ENCODE measurements at places on chromosomes 12 and 14. TPM values are rescaled to one million over a fixed set of nuclear protein-coding genes. Genes with fewer than 3 reads are reported as not detected.

DNA sequence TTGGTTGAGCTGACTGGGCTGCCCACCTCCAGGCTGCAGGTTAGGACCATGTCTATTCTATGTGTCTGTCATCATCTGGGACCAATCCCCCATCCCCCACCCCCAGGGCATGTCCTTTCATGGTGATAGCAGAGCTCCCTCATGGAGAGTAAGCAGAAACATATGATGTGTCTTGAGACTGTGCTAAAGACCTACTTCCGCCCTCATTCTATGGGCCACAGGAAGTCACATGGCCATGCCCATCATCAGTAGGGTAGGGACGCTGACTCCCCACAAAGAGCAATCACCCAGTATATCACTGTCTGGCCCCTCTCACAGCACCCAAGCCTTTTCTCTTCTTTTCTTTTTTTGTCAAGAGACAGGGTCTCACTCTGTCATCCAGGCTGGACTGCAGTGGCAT, 99.7 kb downstream of the CMKLR1 start:
- no peak for DNase-seq

DNA sequence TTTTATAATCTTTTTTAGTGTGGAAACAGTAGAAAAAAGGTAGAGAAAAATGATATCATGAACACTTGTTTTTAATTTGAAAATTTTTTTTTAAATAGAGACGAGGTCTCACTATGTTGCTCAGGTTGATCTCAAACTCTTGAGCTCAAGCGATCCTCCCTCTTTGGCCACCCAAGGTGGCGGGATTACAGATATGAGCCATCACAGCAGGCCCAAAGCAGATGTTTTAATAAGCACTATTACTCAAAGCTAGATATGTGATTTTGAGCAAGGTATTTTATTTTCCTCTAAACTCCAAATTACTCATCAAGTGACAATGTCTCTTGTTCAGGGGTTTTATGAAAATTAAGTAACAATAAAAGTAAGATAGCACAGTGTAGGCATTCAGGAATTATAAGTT, 10.7 kb upstream of the WDR89 start:
- no peak for DNase-seq

DNA sequence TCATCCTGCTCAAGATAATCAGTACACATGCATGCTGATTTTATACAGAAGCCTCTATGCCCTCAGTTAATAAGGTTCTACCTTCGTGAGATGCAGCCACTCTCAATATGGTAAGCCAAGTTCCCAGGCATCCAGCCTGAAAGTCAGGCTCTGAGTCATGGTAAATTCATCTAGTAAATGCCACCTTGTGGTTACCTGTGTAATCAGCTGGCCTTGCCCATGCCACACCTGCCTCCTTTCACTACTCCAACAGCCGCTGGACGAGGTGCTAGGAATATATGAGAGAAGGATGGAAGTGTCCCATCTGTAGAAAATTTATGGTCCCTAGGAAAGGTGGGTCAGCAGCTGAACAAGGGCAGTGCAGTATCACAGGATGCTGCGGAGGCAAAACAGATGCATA, 207.3 kb downstream of the SSPN start:
- no peak for DNase-seq

RD3L gene
- not detected for total RNA-seq

DNA sequence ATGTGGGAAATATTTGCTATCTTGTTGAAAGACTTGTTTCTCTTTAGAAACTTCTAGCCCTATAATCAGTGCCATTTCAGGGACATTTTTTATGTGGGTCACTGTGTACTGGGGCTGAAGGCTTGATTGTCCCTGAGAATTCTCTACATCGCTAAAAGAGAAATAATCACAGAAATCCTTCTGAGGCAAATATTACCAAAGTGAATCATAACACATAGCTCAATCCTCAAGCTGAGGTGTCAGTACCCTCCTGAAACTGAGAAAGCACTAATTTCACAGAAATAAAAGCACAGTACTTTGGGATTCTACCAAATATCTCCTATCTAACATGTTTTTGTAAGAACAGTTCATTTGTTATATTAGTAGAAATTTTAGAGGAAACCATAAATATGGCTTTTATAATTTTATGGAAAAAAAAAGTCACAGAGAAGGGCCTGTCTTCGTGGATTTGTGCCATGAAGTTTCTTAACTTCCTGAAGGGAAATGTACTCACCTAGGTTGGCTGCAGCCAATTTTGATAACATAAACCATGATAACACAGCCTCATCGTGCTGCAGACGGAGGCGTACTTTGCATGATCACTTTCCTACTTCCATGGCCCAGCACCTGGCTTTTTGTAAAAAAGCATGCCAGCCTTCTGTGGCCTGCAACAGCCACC, 163.7 kb upstream of the HIF1A start:
- no peak for DNase-seq

DNA sequence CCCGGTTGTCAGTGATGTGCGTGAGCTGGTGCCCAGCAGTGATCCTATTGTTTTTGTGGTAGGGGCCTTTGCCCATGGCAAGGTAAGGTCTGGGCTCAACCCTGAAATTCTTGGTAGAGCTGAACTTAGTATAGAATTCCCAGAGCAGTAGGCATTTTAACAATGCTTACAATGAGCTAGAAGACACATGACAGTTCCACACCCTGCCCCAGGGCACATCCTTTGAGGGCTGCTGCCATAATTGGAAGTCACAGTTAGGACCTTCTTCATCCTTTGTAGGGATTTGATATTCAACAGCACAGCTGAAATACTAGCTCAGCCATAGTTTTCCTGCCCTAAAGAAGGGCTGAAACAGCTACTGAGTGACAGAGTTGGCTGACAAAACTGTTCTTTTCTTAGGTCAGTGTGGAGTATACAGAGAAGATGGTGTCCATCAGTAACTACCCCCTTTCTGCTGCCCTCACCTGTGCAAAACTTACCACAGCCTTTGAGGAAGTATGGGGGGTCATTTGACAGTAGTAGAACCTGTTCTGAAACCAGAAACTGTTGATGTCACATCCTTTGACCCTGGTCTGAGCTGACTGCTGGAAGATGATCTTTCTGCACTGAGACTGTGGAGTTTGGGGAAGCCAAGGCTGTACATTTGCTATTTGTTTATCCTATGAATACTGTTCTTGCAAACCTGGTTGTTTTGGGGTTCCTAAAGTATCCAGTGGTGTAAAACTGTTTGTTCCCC, 4.8 kb downstream of the EMG1 start:
- no peak for DNase-seq

PRB2 gene
- total RNA-seq, result not detected

TEX52 gene
- not detected for total RNA-seq

GRCh38 chr12:27996761-27997160, 24.2 kb upstream of the PTHLH start:
- no peak for DNase-seq

GRCh38 chr14:103061482-103061976, 4.2 kb upstream of the CDC42BPB start:
- DNase-seq, result no peak

DNA sequence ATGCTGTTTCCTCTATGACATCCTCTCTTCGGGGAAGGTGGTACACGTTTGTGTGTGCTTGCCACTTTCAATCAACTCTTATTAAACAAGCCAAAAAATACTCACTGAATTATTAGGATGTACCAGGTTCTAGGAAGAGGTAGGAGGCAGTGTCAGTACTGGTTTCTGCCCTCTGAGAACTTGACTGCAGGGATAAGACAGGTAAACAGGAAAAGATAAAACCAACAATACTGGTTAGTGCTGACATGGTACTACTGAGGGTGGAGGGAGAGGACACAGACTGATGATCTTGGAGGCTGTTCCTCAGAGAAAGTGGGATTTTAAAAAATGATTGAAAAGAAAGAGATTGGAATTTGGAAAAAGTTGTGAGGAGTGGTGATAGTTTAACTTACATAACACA, 295.2 kb upstream of the PWP1 start:
- DNase-seq, result no peak

DNA sequence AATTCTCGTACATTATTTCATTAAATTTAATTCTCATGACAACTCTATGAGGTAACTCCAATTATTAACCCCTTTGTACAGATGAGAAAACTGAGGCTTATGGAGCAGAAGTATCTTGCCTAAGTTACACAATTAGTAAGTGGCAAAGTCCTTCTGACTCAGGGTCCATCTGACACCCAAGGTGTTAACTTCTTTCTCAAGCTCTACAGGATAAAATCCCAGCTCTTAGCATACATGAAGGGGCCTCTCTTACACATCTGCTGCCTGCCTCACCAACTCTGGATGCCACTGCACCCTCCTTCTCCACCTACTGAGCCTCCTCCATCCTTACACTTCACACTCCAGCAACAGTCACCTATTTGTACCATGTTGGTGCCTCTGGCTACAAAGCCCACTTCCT, 4.3 kb upstream of the KRT72 start:
- DNase-seq, result no peak

GRCh38 chr12:116358893-116359761, 81.6 kb upstream of the MED13L start:
- peak; percentile 62 for DNase-seq
